CD4-positive, alpha-beta T cell treated with Interleukin-10 for 1 hour (primary cell): ENCODE measurements at places on chromosomes 3 and 15.

GRCh38 chr3:96959474-96959873 is 145.1 kb downstream of the EPHA6 start:
- DNase-seq, result no peak

- no peak for DNase-seq
Measured at GRCh38 chr3:152235709-152236298, 32.9 kb upstream of the MBNL1 start.

DNA sequence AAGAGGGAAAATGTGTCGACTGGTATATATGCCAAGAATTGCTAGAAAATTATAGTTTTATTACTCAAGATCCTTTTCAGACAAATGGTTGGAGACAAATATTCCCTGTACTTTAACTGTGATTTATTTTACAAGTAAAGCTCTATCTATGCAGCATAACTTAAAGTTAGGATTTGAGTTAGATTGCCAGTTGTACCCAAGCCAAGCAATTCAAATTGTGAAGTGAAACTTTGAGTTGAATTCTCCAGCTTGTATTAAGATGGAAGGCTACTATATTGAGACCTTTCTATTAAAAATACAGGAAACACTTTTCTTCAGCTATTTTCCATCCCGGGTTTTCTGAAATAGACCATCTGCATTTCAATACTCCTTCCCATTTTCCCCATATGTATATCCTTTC is 333.1 kb upstream of the RBMS3 start:
- DNase-seq, result no peak

DNA sequence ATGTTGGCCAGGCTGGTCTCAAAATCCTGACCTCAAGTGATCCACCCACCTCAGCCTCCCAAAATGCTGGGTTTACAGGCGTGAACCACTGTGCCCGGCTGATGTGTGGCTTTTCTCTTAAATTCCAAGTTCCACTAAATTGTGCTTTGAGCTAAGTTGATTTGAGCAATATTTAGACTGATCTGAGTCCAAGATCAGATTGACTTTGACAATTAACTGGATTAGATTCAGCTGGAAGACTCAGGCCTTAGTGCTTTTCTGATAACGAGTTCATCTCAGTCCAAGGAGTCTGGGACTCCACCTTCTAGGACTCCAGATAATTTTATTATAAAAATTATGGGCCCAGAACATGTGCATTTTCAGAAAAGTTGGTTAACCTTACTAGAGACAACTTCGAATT is 94.4 kb upstream of the FAM174B start:
- DNase-seq, result no peak

DNA sequence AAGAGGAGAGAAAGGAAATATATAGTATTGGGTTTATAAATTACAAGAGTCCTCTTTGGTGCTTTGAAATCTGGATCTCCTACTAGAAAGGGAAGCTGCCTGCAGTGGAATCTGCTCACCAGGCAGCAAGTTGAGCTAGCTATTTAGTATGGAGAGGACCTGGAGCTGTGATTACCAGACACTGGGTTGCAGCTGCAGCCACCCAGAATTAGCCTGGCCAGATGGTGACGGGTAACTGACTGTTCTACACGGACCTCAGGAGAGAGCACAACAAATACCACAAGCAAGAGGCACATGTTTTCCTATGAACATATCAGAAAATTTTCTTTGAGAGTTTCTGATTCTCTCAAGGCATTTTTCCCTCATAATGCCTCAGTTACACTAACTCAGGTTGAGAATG is 46.5 kb downstream of the SYNPR start:
- no peak for DNase-seq
